ENCODE measurements at places on chromosomes 2 and 18. TPM values are rescaled to one million over a fixed set of nuclear protein-coding genes. Genes with fewer than 3 reads are reported as not detected.

GRCh38 chr2:197666277-197666676 lies 9.1 kb downstream of the RFTN2 start:
- DNase-seq: no peak

DNA sequence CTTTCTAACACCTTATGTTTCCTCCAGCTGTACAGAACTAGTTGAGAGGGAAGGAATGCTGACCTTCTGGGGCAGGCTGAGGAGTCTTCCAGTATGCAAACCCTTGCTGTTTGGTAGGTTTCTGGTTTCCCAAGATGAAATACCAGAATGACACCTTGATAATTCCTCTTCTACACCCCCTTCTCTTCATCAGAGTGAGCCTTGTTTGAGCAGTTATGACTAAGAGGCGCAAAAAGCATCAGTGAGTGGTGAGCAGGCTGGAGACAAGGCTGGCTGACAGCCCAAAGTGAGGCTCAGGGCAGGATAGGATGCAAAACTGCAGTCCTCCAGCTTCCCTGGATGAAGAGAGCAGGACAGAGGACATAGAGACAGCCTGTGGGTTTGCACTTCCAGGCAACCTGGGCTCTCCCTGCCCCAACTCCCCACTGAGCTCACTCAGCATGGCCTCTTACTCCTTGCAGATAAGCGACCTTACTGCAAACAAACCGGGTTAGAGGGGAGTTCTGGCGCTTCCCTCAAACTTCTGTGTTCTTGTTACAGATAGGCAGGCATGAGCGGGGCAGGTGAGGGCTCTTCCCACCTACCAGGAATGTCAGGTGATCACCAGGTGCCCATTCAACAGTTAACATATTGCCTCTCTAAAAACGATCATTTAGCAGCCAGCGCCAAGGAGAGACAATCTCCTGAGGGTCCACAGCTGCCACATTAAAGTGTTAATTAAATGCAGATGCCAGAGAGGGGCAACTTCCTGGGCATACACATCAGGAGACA lies 5.4 kb downstream of the MPPE1 start:
- no peak for DNase-seq

DNA sequence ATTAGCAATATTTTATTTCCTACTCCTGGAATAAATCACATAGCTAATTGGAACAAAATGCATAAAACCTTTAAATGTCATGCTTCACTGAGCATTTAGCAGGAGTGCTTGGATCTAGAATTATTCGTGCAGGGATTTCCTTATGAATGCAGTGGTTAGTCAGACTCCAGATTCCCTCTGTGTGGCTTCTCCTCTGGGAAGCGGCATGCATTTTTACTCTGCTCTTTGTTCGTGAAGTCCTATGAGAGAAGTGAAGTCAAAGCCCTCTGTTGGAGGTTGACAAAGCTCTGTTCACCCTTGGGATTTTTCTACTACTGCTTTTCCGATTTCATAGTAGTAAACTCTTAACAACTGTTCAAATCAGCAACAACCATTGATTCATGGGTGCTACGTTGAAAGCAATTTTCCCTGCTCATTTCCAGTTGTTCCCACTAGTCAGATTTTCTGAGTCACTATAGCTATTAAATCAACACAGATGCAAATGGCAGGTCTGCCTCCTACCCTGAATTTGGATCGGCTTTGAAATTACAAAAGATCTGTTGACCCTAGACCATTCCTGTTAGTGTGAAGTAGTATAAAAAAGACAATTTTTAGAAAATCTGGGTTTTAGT lies 461.7 kb downstream of the STK39 start:
- DNase-seq: no peak

- DNase-seq: peak; percentile 91
Measured at GRCh38 chr18:45755934-45756333, 32.0 kb downstream of the SLC14A1 start.

GRCh38 chr2:216012830-216013079 lies 596 bp downstream of the MREG start:
- no peak for DNase-seq

DNA sequence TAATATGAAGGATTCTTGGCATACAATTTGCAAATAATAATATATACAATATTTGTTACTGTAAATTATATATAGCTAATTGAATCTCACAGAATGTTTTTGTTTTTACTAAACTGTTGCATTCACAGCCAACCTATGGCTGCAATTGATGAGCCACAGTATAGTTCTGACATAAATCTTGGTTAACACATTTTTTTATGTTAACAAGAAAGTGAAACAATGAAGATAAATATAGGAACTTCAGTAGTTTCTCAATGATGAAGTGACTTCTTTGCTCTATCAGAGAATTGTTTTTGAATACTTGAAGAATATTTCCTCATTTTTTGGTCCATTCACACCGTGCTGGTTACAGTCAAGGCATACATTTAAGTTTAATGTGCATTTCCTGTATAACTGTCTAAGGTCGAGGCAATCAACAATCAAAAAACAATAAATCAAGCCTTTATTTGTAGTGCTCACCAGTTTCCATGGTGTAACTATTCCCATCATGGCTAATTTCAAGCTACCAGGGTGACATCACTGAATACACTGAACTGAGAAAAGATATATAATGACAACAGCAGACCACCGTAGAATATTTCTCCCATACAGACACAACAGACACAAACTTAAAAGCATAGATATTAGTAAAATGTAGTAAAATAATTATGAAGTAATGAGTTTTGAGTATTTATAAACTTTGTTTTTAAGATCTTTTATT lies 12.9 kb upstream of the ETAA1 start:
- DNase-seq: no peak

DNA sequence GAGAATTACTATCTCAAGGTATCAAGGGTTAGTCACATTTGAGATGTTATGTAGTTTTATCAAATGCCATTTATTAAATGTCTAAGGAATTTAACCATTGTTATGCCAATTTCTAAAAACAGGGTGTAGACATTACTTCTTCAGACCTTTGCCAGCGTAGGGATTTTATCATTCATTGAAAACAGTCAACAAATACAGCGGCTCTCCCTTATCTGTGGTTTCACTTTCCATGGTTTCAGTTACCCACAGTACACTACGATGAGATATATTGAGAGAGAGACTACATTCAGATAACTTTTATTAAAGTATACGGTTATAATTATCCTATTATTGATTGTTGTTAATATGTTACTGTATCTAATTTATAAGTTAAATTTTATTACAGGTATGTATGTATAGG lies 234.7 kb downstream of the TMX3 start:
- DNase-seq: no peak

GRCh38 chr2:120332384-120332783 lies 13.6 kb upstream of the INHBB start:
- no peak for DNase-seq

GRCh38 chr2:76448956-76449355 lies 738.2 kb upstream of the GCFC2 start:
- no peak for DNase-seq

GRCh38 chr2:100721693-100722092 lies 98.2 kb upstream of the NPAS2 start:
- DNase-seq: peak; percentile 40

DNA sequence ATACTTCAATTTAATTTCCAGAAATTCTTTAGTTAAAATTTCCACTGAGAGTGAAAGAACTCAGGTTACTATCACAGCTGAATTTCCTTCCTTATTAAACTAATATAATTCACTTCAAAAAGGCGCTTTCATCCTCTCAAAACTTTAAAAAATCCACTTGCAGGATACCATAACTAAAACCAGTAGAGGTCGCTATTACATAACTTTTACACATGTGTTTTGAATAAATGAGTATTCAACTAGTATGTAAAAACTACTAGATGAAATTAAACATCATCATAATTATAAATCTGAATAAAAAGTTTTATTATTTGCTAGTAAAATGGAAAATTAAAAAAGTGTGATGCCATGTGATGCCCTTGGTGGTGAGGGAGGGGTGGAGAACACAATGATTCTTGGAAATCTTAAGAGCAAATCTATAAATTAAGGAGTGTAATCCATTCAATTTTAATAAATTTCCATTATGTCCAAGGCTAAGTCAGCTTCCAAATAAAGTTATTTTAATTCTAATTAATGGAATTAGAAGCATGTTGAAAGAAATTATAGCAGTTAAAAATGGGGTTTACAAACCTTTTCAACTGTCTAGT lies 61.4 kb downstream of the SOS1 start:
- DNase-seq: peak; percentile 48

GRCh38 chr2:229553091-229553490 lies 161.3 kb downstream of the DNER start:
- no peak for DNase-seq

DNA sequence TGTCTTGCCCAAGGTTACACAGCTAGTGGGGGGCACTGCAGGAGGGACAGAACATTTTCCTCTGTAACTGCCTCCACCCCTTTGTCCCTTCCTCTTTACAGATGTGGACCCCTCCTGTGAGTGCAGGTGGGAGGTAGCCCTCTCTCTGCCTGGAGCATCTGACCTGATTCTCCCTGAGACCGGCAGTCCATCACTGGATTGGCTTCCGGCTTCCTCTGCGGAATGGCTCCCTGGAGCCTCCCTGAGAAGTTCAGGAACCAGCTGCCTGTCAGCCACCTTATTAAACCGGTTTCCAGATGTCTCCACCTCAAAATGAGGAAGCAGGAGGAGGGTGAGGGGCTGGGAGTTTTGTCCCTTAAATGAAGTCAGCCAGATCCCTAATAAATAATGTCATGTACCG lies 67.3 kb upstream of the TNP1 start:
- no peak for DNase-seq

GRCh38 chr18:79786786-79787526 lies 10.8 kb upstream of the KCNG2 start:
- DNase-seq: peak; percentile 83

DNA sequence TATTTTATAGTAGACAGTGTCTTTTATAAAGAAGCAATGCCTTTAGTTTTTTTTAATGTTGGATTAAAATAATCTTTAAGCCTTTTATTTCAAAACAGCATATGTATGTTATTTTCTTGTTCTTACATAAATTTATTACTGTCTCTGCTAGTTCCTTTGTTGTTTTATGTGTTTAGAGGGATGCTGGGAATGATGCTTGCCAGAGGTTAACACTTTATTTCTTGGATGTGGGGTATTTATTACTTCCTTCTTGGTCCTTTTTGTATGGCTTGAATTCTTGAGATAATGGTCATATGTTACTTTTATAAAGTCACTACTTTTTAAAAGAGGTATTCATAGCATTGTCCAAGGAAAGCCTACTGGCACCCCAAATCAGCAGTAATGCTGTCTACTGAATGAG lies 63.1 kb downstream of the ANKRD12 start:
- DNase-seq: no peak

ZEB2 gene
- total RNA-seq: 39.9 TPM

UGT1A8 gene
- not detected for total RNA-seq

SCYGR2 gene
- not detected for total RNA-seq

TEKT4 gene
- total RNA-seq: not detected

LCT gene
- total RNA-seq: not detected

LTBP1 gene
- total RNA-seq: 99.0 TPM

KCNE4 gene
- not detected for total RNA-seq

ACADL gene
- not detected for total RNA-seq

NEURL3 gene
- total RNA-seq: not detected

MYOM1 gene
- 0.21 TPM for total RNA-seq

EVX2 gene
- not detected for total RNA-seq

FAP gene
- total RNA-seq: 8.7 TPM

TACR1 gene
- not detected for total RNA-seq

INHA gene
- total RNA-seq: 2.2 TPM

RUFY4 gene
- not detected for total RNA-seq

Measured in MCF 10A (cell line).